Omental fat pad (tissue), 4 donors: ENCODE measurements at places on chromosomes 6 and 20. TPM values are rescaled to one million over a fixed set of nuclear protein-coding genes. Genes with fewer than 3 reads are reported as not detected.
A peak's percentile ranks its signal among the peaks of the same experiment; 100 is the strongest.

- no peak for DNase-seq
Observed at GRCh38 chr6:12415980-12416598, 125.9 kb downstream of the EDN1 start.

The OR2B6 gene
- total RNA-seq: not detected

DNA sequence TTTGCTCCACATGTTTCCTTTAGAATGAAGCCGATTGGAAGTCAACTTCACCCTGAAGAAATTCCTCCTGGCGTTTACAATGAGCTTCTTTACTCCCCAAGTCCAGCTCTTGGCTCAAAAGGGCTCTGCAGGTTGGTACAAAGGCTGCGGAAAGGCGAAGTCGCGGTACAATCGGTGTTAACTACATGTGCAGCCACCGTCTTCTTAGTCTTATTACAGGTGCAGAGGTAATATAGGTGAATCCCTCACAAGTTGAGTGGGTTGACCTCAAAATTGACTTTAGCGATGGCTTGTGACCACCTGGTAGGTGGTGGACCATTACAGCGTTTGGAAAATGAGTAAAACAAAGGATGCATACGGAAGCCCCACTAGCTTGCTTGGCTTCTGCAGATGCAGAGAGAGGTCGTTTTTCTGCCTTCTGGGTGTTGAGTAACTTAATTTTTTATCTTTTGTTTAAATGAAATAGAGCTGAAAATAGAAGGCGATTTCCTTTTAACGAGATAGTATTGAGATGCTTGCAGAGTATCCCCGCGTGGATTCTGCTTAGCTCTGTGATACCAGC lies 98.0 kb downstream of the TRIM27 start:
- no peak for DNase-seq

- DNase-seq: no peak
Observed at GRCh38 chr20:47432834-47433210, 68.9 kb upstream of the NCOA3 start.

DNA sequence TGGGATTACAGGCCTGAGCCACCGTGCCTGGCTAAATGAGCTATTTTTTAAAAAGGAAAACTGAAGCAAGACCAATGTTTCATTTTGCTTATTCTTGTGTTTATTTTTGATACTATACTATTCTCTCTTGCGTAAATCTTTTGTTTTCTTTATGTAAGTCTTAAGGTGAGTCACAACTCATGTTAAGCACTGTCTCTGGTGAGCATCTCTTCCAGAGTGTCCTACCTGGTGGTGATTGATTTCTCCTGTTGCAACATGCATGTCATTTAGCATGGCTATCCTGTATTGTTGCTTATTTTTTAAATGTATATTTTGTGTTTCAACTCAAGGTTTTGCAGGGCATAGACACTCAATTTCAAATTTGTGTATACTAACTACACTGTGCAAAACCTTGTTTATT lies 336.0 kb downstream of the RFPL4B start:
- DNase-seq: no peak

DNA sequence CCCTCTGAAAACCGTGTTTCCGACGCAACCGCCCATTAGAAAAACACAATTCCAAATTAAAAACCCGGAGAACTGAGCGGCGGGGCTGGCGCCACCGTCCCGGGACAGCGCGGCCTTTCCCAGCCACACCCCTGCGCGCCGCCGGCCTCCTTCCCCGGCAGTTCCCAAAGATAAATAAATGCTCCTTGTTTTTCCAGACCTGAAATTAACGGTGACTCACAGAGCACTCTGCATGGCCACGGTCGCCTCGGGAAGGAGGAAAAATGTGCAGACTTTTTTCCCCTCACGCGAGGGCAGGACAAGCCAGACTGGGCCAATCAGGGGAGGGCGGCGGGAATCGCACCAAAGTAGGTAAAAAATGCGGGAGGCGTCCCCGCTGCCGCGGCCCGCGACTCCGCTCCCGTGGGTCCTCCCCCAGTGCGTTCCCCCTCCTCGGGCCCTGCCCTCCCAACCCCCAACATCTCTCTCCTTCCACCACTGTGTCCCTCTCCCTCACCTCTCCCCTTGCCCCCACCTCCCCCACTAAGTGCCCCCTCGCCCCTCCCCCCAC lies 828 bp upstream of the DSTN start:
- DNase-seq: peak; percentile 56

DNA sequence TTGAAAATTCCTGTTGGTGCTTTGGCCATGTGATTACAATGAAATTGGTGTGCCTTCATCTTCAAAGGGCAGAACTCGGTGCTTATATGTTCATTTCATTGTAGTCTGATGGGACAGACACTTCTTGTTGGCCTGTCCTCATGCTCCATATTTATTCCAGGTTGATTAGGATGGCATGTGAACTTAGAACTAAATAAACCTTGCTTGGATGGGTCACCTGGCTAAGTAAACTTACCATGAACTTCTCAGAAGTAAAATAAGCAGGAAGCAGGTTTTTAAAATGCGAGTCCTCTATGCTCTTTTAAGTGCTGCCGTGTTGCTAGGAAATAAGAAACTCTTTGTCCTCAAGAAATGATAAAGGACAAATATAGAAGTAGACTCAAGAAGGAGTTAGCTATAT lies 26.7 kb downstream of the ZDHHC14 start:
- no peak for DNase-seq

GRCh38 chr6:68754681-68755213 lies 119.7 kb downstream of the ADGRB3 start:
- no peak for DNase-seq

- DNase-seq: no peak
Observed at GRCh38 chr6:166902211-166902755, 54.1 kb downstream of the RNASET2 start.

The SIRPB2 gene
- 30.3 TPM for total RNA-seq

The LST1 gene
- total RNA-seq: 16.3 TPM
